H1 (cell line): ENCODE measurements at places on chromosomes 16 and 17.
A peak's percentile ranks its signal among the peaks of the same experiment; 100 is the strongest.

DNA sequence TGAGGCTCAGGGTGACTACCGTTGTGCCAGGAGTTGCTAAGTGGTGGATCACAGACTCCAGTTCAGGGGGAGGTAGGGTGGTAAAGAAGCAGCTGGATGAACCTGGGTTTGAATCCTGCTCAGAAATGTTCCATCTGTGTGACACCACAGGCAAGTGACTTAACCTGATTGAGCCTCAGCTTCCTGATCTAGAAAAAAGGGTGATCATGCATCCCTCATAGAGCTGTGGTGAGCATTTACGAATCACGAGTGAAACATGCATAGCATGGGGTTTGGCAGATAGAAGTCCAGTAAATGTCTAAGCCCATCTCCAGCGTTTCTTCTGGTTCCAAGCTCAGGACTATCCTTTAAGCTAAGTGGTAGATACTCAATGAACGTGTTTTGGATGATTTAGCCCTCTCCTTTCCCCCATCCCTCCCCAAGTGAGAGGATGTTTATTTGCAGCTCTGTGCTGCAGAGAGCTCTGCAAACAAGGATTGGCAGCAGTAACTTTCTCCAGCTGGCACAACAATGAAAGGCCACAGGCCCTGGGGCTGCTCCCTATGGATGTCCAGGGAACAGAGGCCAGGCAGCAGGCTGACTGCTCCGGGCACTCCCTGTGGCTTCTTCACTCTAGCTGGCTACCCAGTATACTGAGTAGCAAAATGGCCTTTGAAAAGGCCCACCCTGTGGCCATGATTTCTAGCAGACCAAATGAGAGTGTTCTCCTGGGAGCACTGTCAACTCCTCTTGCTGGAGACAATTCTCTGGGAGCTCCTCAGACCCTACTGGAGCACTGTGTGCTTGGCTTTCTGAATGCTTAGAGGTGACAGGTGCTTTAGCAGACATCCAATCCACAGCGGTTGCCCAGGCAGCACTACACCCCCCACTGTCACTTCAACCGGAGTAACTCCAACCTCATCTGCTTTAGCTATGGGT lies 21.3 kb downstream of the CA4 start:
- no peak for DNase-seq

- DNase-seq: no peak
Observed at GRCh38 chr17:41544935-41545334, 16.8 kb upstream of the KRT19 start.

DNA sequence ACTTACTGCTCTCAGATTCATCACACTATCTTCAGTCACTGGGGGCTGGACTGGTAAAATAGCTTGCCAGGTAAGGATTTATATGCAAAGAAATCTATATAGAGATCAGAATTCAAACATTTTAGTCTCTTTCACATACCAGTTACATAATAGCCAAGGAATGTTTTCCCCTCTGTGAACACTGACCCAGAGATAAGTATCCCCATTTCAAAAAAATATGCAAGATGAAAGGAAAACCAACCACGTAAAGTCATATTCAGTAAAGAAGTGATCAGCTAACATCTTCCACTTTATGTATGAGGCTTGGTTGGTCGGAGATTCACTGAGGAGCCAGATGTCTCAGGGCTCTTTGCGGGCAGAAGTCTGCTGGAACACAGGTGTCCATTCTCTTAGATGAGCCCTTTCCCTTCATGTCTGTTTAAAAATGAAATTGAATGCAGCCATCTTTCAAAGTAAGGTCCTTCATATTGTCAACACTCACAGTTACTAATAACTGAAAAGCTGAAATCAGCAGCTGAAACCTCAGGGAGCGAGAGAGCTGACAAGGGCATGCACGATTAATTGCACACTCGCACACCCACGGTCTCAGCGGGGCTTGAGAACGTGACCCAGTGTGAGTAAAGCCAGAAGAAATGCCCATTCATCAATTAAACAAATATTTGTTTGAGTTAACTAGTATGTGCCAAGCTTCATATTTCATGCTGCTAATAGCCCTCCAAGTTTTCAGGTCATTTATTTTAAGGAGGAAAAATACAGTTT lies 161.2 kb downstream of the MRTFB start:
- DNase-seq: no peak

DNA sequence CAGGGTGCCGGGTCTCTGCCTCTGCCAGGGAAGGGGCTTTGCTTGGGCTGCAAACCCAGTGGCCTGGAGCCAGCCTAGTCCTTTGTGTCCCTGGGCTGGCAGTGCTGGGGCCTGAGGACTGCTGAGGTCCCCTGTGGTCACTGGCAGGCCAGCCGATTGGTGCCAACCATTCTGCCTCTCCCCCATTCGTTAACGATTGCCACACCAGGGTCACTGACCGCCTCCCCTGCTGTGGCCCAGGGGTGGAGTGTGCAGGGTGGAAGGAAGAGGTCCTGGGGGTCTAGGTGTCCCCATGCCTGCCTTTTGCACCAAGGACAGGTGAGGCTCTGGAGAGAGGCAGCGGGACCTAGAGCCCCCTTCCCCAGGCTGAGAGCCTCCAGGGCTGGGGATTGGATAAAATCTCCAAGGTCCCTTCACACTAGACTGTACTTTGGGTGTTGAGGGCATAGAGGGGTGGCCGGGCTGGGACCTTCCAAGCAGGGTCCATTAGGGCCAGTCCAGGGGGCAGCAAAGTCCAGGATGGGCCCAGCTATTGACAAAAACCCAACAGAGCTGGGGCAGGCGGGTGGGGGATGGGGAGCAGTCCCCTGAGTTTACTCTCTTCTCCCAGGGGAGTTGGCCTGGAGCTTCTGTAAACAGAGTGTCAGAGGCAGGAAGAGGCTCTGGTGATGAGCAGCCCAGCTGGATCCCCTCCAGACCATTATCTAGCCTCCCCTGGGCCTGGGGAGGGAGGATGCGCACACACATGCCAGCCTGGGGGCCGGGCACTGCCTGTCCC lies 1.1 kb downstream of the VASN start:
- no peak for DNase-seq

DNA sequence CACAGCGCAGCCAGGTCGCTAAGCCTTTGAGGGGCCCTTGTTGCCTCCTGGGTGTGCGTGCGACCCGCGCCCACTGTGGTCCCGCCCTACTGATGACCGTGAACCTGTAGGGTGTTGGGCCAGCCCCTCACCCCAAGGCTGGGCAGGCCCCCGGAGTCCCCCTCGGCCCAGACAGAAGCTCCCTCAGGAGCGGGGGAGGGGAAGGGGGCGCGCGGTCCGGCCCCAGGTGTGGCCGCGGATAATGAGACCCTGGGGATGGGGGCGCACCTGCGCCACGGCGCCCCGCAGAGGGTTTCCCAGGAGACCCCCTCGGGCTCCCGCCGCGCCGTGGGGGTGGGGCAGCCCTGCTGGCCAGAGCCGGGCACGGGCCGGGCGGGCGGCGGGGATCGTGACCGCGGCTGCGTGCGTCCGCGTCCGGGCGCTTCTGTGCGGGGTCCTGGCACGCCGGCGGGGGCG lies 358 bp upstream of the ARHGDIG start:
- no peak for DNase-seq

GRCh38 chr17:9790889-9791876 lies at the start of gene DHRS7C:
Gene DHRS7C (minus strand): TSS chr17:9791592. CDS start chr17:9791284, 308 bp downstream.
- no peak for DNase-seq

GRCh38 chr17:82645516-82645915 lies 2.7 kb downstream of the WDR45B start:
- no peak for DNase-seq

GRCh38 chr16:85617948-85618347 lies 4.8 kb downstream of the GSE1 start:
- DNase-seq: no peak

- DNase-seq: peak; percentile 7
Observed at GRCh38 chr16:74271872-74272271, 24.7 kb upstream of the PSMD7 start.

- DNase-seq: no peak
Observed at GRCh38 chr16:12899529-12900143, 1.8 kb upstream of the SHISA9 start.

- DNase-seq: no peak
Observed at GRCh38 chr17:7477392-7478275, 1.8 kb downstream of the ZBTB4 start.

DNA sequence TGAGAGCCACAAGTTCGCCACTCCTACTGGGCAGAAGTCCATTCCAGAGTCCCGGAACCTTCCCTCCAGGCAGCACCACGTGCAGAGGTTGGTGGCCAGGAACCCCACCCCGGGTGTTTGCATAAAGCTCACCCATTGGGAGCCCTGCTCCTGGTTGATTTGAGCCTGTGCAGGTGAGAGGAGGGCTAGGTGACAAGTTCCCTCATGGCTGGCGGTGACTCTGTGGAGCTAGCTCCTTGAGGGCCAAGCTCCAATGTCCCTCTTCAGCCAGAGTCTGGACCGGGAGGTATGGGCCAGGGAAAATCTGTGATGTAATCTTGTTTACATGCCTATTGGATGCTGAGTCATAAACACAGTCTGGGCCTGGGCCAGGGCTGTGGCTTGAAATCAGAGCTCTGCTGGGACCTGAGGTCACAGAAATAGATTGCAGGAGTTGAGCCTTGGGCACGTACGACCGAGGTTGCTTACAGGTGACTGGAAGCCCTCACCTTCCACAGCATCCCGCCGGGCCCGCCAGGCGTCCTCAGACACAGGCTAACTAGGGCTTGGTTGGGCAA lies 118.9 kb downstream of the AATF start:
- DNase-seq: no peak

- DNase-seq: no peak
Observed at GRCh38 chr16:55828680-55829079, 4.2 kb downstream of the CES1 start.

DNA sequence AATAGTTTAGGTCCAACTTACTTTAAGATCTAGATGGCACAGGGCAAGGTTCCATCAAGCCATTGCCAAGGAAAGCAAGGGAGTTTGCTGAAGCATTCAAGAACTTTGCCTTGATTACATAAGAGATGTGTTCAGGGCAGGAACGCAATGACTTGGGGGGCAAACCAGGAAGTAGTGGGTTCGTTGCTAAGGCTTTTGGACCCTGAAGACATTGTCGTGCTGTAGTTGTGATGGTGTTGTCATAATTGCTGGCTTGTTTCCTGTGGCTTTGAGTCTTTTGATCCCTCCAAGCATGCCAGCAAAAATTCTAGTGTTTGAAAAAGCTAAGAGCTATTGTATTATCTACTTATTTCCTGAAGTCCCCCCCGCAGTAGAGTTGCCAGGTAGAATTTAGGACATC lies 70.7 kb upstream of the HNF1B start:
- no peak for DNase-seq

GRCh38 chr17:34095106-34095505 lies 160.0 kb upstream of the CCL2 start:
- DNase-seq: no peak

GRCh38 chr16:66484453-66485213 lies 57.5 kb downstream of the BEAN1 start:
- DNase-seq: no peak

DNA sequence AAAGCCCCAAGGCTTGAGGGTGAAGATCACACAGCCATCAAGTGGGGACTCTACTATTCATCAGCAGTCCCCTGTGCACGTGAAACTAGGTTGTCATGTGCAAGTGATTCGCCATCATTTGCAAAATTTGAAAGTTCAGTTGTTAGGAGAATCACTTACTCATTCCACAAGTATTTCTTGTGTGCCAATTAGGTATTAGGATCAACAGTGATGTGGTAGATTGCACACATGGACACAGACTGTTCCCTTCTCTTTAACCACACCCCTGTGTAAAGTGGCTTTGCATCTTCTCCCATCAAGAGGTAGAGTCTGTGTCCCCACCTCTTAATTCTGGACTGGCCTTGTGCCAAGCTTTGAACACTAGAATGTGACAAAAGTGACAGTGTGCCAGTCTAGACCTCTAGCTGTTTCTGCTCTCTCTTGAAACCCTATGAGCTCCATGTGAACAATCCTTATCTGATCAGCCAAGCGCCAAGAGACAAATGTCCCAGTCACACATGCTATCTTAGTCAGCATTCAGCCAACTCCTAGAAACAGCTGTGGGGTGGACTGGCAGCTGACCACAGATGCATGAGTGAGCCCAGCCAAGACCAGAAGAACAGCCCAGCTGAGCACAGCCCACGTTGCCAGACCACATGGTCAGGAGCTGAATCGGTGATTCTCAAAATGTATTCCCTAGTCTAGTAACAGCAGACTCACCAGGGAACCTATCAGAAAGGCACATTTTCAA lies 31.5 kb upstream of the SHISA9 start:
- no peak for DNase-seq

DNA sequence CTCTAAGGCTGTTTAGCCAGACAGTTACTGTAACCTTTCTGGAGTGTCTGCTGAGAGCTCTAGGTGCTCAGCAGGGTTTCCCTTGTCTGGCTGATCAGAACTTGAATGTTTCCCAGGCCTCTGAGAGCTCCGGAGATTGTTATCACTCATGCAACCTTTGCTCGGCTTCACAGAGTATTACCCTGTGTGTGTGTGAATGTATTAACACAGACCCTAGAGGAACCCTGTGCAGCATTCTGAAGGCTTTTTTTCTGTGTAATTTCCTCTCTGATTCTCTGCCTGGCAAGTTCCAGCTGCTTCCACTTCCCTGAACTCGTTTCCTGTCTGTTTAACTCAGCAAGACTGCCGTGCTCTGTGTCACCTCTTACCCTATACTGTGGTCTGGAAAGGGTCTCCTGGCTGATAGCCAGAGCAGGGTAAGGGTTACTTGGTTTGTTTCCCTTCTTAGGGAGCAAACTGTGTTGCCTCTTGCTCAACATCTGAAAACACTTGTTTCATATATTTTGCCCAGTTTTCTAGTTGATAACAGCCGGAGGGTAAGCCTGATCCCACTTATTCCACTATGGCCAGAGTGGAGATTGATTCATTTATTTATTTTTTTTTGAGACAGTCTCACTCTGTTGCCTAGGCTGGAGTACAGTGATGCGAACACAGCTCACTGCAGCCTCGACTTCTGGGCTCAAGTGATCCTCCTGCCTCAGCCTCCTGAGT lies 21.7 kb downstream of the PRMT7 start:
- DNase-seq: no peak

DNA sequence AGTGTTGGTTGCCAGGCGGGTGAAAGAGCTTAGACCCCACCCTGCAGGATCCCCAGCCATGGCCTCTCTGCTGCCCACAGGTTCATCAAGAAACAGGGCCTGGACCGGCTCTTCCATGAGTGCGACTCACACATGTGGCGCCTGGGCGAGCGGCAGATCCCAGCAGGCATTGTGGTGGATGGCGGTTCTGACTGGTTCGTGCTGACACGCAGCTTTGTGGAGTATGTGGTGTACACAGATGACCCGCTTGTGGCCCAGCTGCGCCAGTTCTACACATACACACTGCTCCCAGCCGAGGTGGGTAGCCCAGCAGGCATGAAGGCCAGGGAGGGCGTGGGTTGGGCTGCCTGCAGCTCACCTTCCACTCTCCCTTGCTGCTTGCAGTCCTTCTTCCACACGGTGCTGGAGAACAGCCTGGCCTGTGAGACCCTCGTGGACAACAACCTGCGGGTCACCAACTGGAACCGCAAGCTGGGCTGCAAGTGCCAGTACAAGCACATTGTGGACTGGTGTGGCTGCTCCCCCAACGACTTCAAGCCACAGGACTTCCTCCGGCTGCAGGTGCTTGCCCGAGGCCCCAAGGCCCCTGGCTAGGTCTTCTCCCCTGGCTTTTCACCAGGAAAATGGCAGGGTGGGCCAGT lies 9.9 kb downstream of the XYLT2 start:
- no peak for DNase-seq

- DNase-seq: no peak
Observed at GRCh38 chr16:84531671-84532111, 27.2 kb upstream of the MEAK7 start.

GRCh38 chr17:14318109-14318917 lies 17.4 kb downstream of the HS3ST3B1 start:
- DNase-seq: no peak

GRCh38 chr16:82083710-82084353 lies 48.8 kb downstream of the HSD17B2 start:
- DNase-seq: no peak
